DMS153 (cell line): ENCODE measurements at places on chromosomes 4 and X.

GRCh38 chrX:153408221-153408721, 3.0 kb upstream of the ZFP92 start:
- DNase-seq = no peak

- DNase-seq = no peak
These were observed 312.9 kb downstream of the NAF1 start for GRCh38 chr4:162853788-162854187.

- no peak for DNase-seq
These were observed 817.0 kb downstream of the CENPC start for GRCh38 chr4:66728280-66728679.

DNA sequence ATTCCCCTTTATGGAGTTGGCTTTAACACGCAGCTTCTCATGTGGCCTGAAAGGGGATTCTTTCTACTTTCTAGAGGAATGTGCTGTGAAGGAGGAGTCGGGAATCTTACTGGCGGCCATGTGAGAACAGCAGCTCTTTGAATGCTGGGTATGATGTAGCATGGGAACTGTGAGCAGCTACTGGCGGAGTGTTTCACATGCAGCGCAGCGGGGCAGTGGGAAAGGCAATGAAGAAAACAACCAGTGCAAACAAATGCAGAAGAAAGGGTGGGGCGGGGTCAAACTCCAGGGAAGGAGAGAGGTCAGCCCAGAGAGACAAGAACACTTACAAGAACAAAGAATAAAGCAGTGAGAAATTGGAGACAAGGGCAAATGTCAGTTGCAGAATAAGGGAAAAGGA, 363.8 kb upstream of the FTHL17 start:
- no peak for DNase-seq

DNA sequence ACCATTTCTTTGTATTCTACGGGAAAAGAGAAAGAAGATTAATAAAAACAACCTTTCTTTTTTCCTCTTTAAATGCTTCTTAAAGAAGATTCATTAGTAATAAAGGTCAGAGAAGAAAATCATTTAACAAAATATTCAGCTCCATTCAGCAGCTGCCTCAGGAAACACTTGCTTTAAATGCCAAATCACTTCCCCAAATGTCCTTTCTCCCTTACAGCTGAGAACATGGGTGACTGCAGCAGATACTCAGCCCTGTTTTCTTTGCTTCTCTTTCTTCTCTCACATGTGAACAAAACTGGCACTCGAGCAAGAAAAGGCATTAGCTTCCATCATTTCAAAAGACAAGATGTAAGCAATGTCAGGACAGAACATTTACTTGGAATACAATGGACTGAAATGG, 120.2 kb downstream of the INPP4B start:
- DNase-seq = no peak

DNA sequence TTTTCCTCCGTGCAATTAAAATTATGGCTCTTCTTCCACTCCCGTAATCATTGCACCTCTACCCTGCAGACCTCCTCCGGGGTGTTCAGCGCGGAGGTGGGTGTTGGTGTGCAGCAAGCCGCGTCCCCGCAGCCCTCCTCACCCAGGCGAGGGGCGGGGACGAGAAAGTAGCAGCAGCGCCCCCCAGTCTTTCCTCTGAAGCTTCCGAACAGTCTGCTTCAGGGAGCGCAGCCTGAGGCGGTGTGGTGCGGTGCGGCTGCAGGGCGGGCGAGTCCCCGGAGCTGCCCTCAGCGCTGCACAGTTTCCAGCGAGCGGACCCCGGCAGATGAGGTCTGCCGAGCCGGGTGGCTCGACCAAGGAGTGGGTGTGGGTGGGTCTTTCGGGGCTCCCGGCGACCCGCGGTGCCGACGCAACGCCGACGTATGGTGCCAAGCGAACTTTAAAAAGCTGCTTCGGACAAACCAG, at the start of gene FRAS1:
FRAS1 (plus strand) TSS at position 189 of the 465 bp plus-strand sequence. CDS start 687 bp downstream, outside the sequence.
- peak; percentile 35 for DNase-seq

DNA sequence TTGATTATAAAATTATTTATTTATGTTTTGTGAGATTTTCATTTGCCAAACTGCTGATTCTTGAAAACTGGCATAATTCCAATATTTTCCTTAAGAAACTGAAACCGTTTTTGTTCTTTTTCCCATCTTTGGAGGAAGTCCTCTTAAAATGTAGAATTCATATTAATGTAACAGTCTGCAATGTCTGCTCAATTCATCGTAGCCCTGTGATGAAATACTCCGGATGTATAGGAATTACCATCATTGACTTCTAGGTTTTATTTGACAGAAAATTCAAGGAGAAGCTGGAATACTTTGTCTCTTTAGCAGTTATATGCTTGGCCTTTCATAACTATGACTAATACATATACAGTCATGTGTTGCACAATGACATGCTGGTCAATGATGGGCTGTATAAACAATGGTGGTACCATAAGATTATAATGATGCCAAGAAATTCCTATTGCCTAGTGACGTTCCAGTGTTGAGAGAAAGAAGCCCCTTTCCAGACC, 185.0 kb upstream of the GPRIN3 start:
- no peak for DNase-seq

DNA sequence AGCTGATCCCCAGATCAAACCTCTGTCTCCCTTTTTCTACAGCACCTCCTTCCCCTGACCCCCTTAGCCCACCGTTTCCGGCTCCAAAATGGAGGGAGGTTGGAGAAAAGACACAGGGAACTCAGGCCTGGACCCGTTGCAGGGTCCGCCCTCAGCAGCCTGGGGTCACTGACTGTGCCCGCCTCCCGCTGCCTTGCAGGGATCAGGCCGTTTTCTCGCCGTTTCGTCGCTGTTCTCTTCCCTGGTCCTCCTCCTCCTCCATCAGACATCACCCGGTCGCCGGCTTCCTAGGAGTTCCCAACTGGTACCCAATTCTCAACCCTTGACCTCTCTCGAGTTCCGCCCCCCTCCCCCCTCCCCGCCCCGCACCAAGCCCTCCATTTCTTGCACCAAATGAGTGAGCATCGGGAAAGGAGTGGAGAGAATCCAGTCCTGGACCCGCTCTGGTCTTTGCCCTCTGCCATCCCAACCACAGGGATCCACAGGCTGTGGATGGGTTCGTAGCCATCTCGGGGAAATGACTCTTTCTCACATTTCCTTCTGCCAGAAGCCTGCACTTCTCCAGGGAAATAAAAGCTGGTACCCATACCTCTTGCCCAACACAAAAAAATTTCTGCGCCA, 493 bp downstream of the TCEAL5 start:
- DNase-seq = no peak

- DNase-seq = no peak
These were observed 2.8 kb downstream of the AREG start for GRCh38 chr4:74447636-74448233.

DNA sequence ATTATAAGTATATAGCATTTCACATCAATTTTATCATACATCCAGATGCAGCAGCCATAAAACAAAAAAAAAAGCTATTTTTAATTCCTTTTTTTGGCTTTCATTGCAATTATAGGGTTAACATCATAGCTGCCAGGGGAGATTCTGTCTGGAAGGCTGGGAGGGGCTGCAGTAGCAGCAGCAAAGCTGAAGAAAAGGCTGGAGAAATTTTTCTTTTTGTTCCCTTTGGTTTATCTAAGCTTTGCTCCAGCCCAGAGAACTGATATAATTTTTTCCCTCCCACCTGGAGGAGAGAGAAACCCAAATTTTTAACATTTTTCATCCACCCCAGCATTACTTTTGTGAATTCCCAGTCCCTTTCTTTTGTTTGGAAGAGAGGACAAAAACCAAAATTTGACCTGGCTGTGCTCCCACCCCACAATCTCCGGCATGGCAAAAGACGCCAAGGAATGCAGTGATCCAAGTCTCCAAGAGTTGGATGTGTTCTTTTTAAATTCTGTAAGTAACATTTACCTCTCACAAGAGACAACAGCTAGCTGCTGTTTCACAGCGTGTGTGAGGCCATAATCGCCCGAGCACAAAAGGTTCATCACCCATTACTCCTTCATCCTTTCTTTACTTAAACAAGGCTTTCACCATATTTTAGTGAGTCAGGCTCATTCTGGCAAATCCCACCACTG, 25.1 kb upstream of the FAM156A start:
- no peak for DNase-seq

GRCh38 chr4:176534566-176534965, 214.8 kb downstream of the SPCS3 start:
- DNase-seq = no peak

GRCh38 chr4:137705171-137705783, 173.0 kb upstream of the PCDH18 start:
- DNase-seq = no peak

DNA sequence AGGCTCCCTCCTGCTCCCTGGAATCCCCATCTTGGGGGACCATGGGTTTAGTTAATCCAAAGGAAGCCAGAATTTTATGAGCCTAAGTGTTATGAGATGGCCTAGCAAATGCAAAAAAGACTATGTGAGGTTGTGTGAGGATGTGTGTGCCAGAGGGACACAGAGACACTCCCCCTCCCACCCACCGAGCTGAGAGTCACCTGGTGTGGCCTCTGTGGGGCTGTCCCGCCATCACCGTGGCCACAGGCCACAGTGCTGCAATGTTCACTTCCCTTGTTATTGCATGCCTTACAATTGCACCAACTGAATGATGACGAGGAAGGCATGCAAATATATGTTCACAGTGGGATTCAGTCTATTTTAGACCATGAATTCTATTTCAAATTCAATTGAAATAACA, 601 bp upstream of the FGFBP2 start:
- DNase-seq = no peak

GRCh38 chr4:98289375-98289774, 28.2 kb downstream of the RAP1GDS1 start:
- no peak for DNase-seq

DNA sequence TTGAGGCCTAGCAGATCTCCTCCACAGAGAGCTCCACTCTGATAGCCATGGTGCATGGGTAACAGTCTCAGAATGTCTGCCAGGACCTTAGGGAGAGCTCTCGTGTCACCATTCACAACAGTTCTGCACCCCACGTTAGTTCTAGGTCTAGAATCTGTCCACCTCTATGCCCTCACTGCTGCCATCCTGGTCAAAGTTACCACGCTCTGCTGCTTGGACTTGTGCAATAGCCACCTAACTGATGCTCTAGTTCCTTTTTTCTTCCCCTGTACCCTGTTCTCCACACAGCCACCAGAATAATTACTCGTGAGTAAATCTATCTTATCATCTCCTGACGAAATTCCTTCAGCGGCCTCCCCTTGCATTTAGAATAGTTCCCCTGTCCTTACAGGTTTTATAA, 268.8 kb upstream of the GATB start:
- DNase-seq = no peak

- no peak for DNase-seq
These were observed 301.1 kb downstream of the ANK2 start for GRCh38 chr4:113350576-113350975.

- DNase-seq = no peak
These were observed 234.0 kb upstream of the SLIT2 start for GRCh38 chr4:20017777-20018115.

GRCh38 chr4:78971776-78972175, 32.5 kb upstream of the PAQR3 start:
- DNase-seq = no peak

DNA sequence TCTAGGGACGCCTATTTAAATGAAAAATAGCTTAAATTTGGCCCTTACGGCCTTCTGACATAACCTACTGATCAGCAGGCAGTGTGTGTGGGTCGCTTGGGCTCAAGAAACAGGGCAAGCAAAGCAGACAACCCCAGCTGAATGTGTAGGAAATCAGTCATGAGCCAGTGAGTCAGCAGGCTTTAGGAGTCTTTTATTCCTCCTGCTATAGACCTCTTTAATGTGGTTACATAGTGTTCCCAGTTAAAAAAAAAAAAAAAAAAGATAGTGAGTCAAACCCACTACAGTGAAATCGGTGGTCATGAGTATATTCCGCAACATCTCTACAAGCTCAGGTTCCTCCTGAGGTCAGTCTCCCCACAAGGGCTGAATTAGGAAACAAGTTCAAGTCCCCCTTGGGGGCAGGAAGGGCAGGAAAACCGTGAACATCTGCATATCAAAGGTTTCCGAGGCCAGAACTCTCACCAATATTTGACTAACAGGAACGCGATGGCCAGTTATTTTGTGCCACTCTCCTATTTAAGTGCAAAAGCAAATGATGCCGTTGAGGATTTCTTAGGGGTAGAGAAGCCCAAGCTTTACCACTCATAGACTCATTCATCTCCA, 32.7 kb downstream of the ACSL1 start:
- DNase-seq = no peak

DNA sequence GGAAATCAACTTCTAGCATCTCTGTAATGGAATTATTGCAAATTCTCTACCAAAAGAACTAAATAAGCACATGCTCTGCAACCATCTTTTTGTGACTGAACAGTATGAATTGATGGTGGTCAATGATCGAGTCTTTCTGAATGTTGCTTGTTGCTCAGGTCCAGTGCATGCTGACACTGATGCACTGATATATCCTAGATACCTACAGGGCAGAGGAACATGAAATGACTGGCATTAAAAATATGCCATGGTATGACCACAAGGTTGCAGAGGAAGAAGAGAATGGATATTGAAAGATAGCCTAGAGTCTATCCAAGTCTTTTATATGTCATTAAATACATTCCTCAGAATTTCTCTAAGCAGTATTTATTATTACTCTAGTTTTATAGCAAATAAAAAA, 692.8 kb upstream of the TENM3 start:
- DNase-seq = no peak

- no peak for DNase-seq
These were observed 15.0 kb downstream of the ADD1 start for GRCh38 chr4:2858451-2859217.

DNA sequence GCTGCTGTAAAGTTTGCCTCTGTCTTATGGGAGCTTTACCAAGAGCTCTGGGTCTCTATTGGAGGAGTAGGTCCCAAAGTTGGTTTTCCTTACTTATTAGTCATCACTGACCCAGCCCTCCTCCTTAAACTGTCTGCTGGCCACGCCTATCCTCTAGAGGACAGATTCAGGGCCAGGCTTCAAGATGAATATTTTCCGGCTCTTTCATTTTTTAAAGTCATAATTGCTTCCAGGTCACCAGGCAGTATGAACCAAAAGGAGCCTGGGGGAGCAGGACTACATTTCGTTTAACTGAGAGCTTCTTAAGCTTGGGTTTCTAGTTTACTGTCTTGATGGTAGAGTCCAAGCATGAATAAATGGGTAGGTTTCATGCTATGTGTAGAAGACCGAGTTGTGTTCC, 13.7 kb downstream of the BCORL1 start:
- DNase-seq = no peak

GRCh38 chr4:48681856-48682255, 98.2 kb downstream of the FRYL start:
- DNase-seq = no peak

DNA sequence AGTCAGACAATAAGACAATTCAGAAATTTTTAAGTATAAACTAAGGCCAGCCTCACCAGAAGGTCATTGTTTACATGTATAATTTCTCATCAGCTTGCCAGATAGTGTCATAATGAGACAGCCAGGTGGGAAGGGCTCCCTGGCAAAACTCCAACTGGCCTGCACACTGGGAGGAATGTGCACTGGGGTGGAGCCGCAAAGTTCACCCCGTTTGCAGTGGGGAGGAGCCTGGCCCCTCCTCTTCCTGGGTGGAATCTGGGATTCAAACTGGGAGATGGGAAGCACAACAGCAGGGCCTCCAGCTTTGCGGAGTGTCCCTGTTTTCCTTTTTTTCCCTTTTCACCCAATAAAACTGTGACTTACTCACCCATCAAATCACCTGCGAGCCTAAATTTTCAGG, 329.9 kb downstream of the SMARCA1 start:
- DNase-seq = peak; percentile 6

- no peak for DNase-seq
These were observed 80.8 kb upstream of the MAB21L2 start for GRCh38 chr4:150501009-150501727.
